CD4-positive, alpha-beta T cell treated with Interferon gamma for 1 hour (primary cell): ENCODE measurements at places on chromosomes 7 and 10.

DNA sequence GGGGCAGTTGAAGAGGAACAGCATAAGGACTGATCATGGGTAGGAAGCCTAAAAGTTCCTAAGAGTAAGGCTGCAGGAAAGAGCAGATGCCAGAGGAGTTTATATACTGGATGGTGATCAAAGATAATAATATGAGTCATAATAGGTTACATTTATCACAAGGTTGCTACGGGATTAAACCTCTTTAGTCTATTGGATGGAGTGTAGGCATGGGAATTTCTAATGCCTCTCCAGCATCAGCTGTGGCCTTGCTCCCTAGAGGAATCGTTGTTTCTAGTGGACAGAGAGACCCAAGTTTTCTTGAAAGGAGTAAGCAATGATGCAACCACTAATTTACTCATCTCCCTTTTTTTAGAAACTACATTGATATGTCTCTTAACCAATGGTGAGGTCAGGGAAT lies 213.4 kb downstream of the GPR37 start:
- no peak for DNase-seq

- no peak for DNase-seq
Observed at GRCh38 chr7:96686305-96686704, 23.3 kb downstream of the SEM1 start.

DNA sequence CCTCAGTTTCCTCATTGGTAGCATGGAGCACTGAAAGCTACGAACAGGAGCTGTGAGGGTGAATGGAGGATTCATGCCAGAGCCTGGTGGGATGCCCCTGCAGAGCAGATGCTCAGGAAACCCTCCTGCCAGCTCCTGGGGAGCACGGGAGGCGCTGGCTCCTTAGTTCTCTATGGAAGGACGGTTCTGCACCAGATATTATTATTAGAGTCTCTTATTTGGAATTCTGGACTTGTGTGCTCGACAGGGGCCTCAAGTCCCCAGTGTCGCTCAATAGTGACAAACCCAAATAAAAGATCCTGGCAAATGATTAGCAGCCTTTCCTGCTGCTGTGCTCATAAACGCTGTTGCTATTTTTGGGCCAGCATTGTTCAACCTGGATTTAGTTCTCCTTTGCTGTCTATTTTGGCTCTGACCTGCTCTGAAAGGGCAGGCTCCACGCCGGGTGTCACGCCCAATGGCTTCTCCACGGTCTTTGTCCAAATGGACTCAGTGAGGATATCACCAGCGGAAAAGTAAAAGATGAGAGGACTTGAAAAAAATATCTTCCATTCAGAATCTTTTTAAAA lies 23.0 kb upstream of the KLF6 start:
- DNase-seq: no peak

- no peak for DNase-seq
Observed at GRCh38 chr7:510131-510481, 9.5 kb downstream of the PDGFA start.

DNA sequence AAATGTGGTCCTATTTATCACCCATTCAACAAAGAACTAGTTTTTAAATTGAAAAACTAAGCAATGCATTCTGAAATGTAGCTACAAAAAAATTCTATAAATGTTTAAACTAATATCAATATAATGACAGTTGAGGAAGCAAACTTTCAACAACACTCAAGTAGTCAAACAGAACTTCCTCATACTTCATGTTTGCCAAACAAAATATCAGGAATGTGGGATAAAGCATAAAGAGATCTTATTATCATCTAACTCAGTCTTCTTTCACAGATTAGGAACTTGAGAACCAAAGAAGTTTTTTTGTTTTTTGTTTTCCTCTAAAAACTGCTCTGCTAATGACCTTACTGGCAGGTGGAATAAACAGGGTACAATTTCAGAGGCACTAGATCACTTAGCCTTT lies 116.2 kb downstream of the JAZF1 start:
- no peak for DNase-seq

DNA sequence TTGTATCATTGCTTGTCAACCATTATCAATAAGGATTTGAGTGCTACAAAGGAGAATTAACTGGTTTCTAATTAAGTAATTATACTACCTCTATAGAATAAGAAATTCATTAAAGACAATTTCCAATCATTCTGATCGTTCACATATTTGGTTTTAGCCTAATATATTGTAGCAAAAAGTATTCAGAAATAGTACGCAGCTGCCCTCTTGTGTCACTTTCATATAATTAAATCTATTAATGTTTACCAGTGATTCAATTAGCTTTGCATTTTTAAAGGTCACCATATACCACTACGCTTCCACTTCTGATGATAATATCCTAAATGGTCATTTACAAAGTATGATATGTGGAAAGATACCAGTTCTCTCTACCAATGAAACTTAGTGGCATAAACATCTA lies 128.3 kb downstream of the NEBL start:
- DNase-seq: no peak

DNA sequence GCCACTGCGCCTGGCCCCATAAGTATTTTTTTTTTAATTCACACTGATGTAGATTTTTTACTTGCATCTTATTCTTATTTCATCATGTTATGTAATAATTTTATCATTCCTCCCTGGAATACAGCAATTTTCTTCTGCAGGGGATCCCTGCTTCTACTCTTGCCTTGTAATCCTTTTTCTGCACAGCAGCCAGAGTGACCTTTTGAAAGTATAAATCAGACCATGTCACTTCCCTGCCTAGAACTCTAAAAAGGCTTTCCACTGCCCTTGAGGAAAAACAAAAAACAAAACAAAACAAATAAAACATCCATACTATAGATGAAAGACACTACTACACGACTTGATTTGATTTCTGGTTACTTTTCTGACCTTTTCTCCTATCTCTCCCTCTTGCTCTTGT lies 1334.7 kb downstream of the REEP3 start:
- DNase-seq: no peak

DNA sequence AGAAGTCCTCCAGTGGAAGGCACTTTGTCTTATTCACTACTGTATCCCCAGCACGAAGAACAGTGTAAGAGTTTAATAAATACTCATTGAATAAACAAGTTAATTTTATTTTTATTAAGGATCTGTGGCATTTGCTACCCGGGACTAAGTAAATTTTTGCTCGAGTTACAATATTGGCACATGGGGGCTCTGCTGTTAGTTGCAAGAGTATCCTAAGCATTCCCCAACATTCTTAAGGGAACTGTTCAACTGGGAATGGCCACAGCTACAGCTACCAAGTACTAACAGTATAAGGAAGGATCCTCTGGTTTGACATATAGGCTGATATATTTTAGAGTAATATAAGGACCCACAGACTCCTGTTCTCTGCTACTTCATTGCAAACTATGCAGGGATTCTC lies 8.7 kb upstream of the LRRTM3 start:
- no peak for DNase-seq

GRCh38 chr10:104638861-104639589 lies 2.1 kb upstream of the SORCS3 start:
- DNase-seq: no peak

- DNase-seq: no peak
Observed at GRCh38 chr10:71562181-71562580, 157.4 kb downstream of the C10orf105 start.

DNA sequence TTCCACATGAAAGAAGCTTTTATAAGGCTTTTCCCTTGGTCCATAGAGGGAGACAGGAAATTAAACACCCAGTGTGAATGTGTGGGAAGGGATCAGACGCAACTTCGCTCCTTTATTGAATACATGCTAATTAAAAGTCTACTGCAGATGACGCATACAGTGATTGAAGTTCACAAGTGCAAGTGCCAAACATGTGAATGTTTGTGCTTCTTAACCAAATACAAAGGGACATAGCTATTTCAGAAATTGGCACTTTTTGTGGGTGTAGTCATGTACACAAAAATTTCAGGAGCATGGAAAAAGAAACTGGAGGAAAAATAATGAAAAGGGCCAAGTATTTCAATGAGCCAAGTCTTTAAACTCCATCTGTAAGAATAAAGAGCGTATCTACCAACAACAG lies 283.7 kb downstream of the SKAP2 start:
- DNase-seq: no peak

DNA sequence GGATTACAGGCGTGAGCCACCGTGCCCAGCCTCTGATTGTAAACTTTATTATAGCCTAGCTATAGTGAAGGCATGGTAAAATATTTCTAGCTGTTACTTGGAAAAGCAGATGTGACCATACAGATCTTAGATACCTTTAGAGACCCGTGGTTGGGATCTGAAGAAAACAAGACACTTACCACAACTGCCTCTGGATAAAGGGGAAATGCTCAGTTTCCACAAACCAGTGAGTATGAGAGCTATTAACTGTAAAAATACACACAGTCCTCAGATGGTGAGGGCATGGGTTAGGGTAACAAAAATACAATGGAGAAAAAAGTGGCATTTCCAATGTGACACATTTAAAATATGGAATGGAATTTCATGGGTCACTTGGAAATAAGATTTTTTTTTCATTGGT lies 63.0 kb downstream of the ZNF438 start:
- DNase-seq: no peak

- no peak for DNase-seq
Observed at GRCh38 chr7:13988065-13988464, 1.4 kb downstream of the ETV1 start.

- DNase-seq: no peak
Observed at GRCh38 chr10:11206676-11207559, 189.2 kb downstream of the CELF2 start.

DNA sequence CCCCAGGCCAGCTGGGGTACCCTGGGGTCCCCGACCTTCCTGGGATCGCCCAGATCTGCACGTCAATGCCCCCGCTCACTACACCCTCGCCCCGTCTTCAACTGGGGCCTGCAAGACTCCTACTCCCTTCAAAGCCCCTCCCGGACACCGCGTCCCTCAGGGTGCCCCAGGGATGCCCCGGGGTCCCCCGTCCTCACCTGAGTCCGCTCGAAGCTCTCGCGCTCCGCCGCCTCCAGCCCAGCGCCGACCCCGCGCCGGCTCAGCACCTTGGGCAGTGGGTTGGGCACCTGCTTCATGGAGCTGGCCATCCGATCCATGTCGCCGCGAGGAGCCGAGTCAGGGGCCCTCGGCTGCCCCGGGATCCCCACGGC lies at the start of gene HIP1:
Gene HIP1, minus strand, starts transcription at position 338 of the 371 bp plus-strand sequence. Its CDS starts 21 bp downstream, at position 317.
- no peak for DNase-seq

GRCh38 chr7:105759670-105760550 lies 116.5 kb downstream of the ATXN7L1 start:
- DNase-seq: no peak

DNA sequence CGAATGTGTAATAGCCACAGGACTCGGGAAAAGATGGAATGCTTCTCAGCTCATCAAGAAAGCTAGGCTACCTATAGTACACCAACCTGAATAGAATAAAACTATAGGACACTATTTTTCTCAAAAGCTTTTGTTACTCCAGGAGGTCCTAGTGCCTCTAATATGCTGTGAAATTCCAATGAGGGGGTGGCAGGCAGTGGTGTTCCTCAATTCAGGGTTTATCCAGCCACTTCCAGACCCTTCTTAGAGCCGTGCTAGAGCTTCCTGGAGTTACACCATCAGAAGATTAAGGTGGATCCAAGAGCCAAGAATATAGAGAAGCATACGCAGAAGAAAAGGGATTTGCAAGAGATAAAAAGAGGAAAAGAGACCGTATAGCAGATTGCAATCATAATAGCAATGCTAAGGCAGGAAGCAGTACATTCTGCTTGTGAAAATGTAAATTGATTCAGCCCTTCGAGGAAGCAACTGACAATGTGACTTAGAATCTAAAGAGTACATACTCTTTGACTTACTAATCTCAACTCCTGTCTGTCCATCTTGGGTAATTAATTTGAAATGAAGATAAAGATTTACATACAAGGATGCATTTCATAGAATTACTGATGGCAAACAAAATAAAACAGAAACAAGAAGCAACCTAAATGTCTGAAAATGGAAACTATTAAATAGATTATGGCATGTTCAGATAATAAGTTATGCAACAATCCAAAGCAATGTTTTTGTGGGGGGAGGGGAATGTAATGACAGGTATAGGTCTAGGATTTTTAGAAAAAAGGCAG lies 2.1 kb downstream of the ST8SIA6 start:
- no peak for DNase-seq

- DNase-seq: no peak
Observed at GRCh38 chr10:18313626-18314025, 173.4 kb downstream of the CACNB2 start.

- peak; percentile 17 for DNase-seq
Observed at GRCh38 chr7:128137181-128137580, 103.9 kb upstream of the LEP start.

GRCh38 chr10:73628405-73628804 lies 12.9 kb downstream of the MYOZ1 start:
- DNase-seq: no peak

DNA sequence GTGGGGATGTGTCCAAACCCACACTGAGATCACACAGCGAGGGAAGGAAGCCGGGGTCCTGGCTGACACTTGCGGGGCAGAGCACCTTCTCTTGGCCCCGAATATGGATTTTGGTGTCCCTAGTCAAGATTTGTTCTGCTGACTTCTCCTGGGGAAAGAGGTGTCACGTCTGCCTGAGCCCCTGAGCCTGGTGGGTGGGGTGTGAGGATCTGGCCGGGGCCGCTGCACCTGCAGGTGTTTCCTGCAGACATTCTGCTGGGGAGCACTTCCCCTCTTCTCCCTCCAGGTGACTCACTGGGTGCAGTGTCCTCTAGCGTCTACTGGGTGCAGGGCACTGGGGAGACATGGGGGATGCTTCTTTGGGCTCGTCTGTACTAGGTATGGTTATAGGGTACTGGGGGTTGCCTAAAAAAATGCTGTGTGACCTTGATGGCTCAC lies 99.2 kb downstream of the GRK5 start:
- peak; percentile 87 for DNase-seq

DNA sequence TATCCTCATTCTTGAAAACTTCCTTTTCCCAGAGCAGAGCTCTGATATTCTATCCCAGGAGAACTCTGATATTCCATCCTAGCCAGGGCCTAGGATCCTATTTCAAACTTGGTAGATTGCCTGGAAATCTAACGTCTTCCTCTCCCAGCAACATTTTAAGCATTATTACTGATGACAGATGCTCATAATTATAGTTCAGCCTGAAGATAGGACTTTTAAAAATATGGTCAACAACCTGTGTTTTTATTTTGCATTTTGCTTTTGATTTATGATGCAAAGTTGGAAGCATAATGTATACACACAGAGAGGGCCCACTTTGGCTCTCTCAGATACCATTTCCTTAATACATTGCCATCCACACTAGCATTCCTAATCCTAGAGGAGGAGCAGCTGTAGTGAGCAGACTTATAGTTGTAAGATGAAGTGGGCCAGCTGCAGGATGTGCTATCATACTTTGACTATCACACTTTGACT lies 457.4 kb upstream of the TPK1 start:
- no peak for DNase-seq

DNA sequence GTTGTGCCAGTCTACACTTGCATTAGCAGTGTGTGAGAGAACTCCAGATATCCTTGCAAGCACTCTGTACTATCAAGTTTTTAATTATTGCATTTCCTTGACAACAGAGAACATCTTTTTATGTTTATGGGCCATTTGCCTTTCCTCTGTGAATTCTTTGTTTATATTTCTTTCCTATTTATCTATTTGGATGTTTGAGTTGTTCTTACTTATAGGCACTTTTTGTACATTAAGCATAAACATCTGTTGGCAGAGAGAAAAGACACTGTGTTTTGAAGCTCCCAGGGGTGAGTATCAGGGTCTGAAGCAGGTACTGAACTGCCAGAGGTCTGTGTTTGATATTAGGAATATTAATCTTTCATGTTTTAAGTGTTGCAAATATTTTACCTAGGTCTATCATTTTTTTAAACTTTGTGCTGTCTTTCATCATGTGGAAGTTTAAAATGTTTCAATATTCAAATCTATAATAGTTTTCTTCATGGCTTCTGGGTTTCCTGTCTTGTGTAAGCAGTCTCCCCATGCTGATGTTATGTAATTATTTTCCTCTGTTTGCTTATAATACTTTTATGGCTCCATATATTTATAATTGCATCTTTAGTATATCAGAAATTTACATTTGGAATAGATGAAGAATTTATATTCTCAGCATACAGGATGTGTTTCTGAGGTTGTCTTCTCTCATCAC lies 17.7 kb upstream of the PDCD4 start:
- no peak for DNase-seq
